Naive thymus-derived CD8-positive, alpha-beta T cell (primary cell): ENCODE measurements at places on chromosomes 5 and 9.

DNA sequence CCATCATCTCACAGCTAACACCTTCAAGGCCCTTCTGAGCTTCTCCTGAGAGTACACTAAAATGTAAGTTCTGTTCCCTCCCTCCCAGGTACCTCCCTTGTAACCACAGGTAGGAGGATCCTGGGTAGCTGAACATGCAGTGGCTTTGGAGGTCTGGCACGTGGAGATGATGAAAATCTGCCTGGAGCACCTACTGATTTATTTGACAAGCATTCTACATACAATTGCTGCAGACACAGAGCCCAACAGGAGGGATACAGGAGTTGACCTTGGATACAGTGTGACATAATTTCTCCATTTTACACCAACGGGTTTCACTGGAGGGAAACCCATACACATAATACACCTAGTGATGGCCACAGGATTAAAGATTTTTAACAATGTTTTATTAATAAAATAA lies 478.7 kb downstream of the SEMA5A start:
- DNase-seq = no peak

DNA sequence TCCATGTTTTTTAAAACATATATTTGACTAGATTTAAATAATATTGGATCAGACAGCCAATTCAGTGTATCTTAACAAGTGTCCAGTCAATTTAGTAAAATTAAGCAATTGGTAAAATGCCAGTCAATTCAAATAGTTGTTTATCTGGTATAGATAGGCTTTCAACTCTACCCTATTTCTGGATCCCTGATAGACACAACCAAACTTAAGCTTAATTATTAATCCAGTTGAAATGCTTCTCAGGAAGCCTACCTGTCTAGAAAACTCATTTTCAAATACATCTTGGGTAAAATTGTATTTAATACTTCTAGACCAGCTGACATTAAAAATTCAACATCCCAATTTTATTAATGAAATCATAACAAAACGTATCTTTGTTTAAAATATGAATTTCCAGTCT lies 710.8 kb upstream of the GRAMD2B start:
- DNase-seq = no peak

- no peak for DNase-seq
These were observed 2.1 kb downstream of the ARHGEF37 start for GRCh38 chr5:149583394-149583793.

GRCh38 chr5:126044111-126044668 lies 379.0 kb upstream of the GRAMD2B start:
- DNase-seq = no peak

- no peak for DNase-seq
These were observed 414.1 kb downstream of the ARHGEF28 start for GRCh38 chr5:74040065-74040551.

- no peak for DNase-seq
These were observed 429.2 kb upstream of the SGCD start for GRCh38 chr5:155897761-155898160.

- no peak for DNase-seq
These were observed 6.4 kb upstream of the JMY start for GRCh38 chr5:79229357-79230174.

- DNase-seq = peak; percentile 35
These were observed 8.4 kb upstream of the SETD9 start for GRCh38 chr5:56900858-56901578.

GRCh38 chr5:171299228-171299627 lies 9.8 kb upstream of the TLX3 start:
- no peak for DNase-seq

GRCh38 chr5:2110137-2110933 lies 227.6 kb upstream of the IRX4 start:
- DNase-seq = no peak

DNA sequence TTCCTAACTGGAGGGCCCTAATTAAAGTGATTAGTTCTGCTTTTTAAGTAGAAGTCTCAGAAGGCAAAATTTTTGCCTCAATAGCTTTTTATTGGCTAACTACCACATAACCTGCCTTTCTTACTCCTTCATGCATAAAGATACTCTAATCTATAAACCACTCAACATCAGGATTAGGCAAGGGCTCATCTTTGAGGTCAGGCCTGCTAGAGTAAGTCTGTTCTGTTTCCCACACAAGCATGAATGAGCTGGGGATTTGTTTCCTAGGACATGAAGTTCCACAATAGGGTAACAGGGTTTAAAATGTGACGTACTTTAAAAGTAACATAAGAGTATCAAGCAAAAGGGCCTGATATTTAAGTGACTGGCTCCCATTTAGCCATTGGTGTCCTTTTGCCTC lies 522.7 kb upstream of the TYRP1 start:
- no peak for DNase-seq

GRCh38 chr5:116542619-116543018 lies 32.0 kb downstream of the SEMA6A start:
- no peak for DNase-seq

GRCh38 chr9:20729523-20729922 lies 45.5 kb downstream of the FOCAD start:
- DNase-seq = no peak

DNA sequence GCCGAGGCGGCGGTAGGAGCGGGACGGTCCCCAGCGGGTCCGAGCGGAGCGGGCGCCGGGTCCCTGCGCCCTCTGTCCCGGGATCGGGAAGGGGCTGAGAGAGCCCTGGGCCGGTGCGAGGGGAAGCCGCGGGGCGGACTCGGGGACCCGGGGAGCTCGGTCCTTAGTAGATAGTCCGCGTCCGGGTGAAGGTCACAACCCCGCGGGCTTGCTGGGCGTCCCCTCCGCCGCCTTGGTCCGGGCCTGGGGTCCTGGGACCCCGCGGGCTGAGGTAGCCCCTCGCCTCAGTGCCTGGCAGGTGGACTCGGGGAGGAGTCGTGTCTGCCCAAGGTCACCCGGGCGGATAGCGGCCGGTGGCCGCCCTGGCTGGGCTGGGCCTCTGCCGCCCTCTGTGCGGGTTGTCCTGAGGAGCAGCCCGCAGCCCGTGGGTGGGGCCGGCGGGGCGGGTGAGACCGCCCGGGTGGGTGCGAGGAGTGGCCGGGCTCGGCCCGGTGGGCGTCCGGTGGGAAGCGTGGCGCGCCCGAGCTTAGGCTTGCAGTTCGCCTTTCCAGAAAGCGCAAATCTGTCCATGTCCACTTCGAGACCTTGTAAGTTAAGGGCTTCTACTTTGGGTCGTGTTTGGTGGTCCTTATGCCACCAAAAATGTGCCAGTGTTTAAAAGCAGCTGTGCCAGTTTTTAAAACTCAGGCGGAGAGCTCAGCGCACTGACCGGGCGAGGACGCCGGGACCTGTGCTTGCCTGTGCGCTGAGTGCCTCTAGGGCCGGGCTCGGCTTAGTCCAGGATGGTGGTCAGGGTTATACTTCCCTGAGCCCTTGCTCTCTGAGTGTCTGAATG lies 554 bp downstream of the SDHA start:
- peak; percentile 15 for DNase-seq

- no peak for DNase-seq
These were observed 127.5 kb upstream of the IRX4 start for GRCh38 chr5:2009986-2010914.

- no peak for DNase-seq
These were observed 188.7 kb downstream of the EBF1 start for GRCh38 chr5:158910782-158911692.

DNA sequence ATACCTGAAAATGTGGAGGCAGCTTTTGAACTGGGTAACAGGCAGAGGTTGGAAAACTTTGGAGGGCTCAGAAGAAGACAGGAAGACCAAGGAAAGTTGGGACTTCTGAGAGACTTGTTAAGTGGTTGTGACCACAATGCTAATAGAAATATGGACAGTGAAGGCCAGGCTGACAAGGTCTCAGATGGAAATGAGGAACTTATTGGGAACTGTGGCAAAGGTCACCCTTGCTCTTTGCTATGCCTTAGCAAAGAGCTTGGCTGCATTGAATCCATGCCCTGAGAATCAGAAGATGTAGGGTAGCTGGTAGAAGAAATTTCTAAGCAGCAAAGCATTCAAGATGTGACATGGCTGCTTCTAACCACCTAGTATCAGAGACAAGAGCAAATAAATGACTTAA lies 244.4 kb upstream of the ADRA1B start:
- no peak for DNase-seq

DNA sequence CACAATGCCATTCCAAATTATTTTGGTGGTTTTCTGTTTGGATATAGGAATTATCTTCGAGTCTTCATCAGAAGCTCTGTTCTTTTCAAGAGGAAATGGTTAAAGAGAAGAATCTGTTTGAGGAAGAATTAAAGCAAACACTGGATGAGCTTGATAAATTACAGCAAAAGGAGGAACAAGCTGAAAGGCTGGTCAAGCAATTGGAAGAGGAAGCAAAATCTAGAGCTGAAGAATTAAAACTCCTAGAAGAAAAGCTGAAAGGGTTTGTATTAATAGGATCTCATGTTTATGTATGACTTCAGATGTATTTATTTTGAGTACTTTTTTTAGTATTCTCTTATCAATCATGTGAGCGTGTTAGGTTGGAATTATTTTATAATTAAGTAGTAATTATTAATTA lies 15.0 kb downstream of the HMMR start:
- DNase-seq = no peak

- DNase-seq = no peak
These were observed 236.7 kb downstream of the PIK3R1 start for GRCh38 chr5:68452286-68452685.

- DNase-seq = peak; percentile 13
These were observed 118.4 kb upstream of the PRSS3 start for GRCh38 chr9:33676746-33677505.

DNA sequence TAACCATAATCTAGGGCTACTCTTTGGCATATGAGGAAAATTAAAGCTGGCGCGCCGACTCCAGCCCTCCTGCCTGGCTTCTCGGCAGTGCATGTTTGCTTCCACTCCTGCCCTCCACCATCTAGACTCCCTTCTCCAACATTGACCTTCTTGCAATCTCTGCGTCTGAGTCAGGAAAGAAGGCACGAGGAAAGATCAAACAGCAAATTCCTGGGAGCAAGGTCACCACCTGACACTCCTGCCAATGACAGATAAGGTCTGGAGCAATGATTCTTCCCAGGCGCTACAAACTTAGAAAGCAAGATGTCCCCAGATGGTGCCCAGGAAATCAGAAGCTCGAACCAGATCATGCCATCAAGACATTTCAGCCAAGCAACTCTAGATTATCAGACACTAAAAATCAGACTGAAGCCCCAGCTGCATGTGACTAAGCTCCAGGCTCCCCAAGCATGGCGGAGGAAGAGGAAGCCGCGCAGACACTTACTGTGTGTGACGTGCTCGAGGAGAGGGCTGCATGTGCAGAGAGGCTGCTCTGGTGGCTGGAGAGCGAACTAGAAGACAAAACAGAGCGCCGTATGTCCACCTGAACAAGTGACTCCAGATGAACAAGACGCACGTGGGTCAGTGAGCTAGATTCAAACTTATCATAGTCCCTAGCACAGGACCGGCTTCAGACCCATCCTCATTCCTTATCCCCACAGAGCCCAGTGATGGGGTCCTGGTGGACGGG lies 115.3 kb downstream of the UBE2R2 start:
- DNase-seq = no peak

- DNase-seq = peak; percentile 81
These were observed at the start of gene ZNF354C for GRCh38 chr5:179060116-179061008. TSS of gene ZNF354C (plus strand) at chr5:179060373. CDS start at chr5:179062069, 1,696 bp downstream.

GRCh38 chr5:149288436-149288835 lies 16.8 kb downstream of the AFAP1L1 start:
- no peak for DNase-seq

- no peak for DNase-seq
These were observed 1.2 kb downstream of the FSD1L start for GRCh38 chr9:105449081-105449480.

- no peak for DNase-seq
These were observed 59.4 kb downstream of the EHMT1 start for GRCh38 chr9:137678202-137678601.

DNA sequence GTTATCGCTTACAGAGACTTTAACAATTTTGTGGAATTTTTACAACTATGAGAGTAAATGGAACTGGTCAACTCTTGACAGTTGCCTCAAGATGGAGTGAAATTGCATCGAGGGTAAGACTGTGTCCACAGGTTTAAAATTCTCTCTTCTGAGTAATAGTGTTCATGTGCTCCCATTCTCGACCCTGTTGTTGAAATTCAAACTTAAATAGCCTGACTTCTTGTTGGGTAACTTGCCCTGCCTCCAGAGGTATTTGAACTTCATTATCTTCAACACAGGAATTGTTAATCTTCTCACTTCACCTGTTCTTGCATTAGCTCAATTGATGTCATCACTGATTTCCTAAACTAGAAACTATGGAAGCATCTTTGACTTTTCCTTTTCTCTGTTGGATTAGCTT lies 77.5 kb downstream of the PIP5K1B start:
- no peak for DNase-seq

GRCh38 chr5:179873588-179874110 lies 15.0 kb upstream of the MRNIP start:
- DNase-seq = no peak

DNA sequence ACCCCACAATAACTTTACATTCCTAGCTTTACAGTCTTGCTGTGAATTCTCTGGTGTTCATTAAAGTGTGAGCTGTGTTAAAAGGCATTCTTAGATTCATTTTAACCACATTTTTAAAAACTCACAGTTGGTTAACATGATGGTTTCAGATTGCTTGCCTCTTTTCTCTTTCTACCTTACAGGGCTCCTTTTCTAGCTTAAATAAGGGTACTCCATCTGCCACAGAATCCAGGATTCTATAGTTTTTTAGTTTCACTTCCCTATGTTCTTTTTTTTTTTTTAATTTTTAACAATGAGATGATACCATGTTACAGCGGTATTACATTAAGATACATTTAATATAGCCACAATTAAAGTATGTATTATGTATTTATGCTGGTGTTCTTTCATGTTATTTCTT lies 3.9 kb upstream of the FBXO4 start:
- no peak for DNase-seq

DNA sequence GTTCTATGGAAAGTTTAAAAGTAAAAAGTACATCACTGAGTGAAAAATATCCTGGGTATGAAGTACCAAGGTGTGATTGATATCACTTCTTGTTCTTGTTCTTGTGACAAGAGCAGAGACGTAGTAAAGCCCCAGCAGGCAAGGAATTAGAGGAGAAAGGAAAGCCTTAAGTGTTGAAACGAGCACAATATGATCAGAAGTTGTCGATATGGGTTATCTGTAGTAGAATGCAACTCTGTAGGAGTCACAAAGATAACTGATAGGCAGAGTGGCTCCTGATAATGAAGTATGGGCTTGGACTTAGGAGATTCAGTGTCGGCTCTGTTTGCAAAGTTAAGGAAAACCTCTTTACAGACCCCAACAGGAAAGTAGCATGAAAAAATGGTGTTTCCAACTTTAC lies 1179.1 kb downstream of the DTWD2 start:
- no peak for DNase-seq

DNA sequence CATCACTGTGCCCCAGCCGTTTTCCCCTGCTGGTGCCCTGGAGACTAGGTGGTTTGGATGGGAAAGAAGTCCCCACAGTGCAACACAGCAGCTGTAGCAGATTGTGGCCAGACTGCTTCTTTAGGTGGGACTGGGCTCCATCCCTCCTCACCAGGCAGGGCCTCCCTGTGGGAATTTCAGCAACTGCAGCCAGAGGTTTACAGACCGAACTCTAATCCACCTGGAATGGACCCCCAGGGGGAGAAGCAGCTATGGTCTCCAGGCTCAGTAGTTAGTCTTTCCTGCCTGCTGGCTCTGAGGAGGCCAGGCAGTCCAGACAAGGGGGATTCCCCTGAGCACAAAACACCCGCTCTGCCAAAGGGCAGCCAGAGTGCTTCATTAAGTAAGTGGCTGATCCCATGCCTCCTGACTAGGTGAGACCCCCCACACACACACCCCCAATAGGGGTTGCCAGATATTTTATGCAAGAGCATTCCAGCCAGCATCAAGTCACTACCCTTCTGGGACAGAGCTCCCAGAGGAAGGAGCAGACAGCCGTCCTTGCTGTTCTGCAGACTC lies 188.9 kb downstream of the SGCD start:
- no peak for DNase-seq
